ENCODE measurements at places on chromosomes 3 and 15. TPM values are rescaled to one million over a fixed set of nuclear protein-coding genes. Genes with fewer than 3 reads are reported as not detected.

IL5RA gene
- not detected for total RNA-seq

CYP8B1 gene
- 0.04 TPM for total RNA-seq

MAP4 gene
- 127 TPM for total RNA-seq

GRK7 gene
- not detected for total RNA-seq

PRICKLE2 gene
- 0.07 TPM for total RNA-seq

MEX3B gene
- 12.8 TPM for total RNA-seq

C2CD4A gene
- total RNA-seq, result not detected

PPM1L gene
- 0.31 TPM for total RNA-seq

CLDN16 gene
- total RNA-seq, result not detected

ITIH4 gene
- 0.96 TPM for total RNA-seq
